ENCODE measurements at places on chromosomes 1 and 21.

GRCh38 chr1:71043065-71043464 is 4.6 kb downstream of the PTGER3 start:
- no peak for DNase-seq

GRCh38 chr1:244080343-244080929 is 29.4 kb downstream of the ZBTB18 start:
- no peak for DNase-seq

DNA sequence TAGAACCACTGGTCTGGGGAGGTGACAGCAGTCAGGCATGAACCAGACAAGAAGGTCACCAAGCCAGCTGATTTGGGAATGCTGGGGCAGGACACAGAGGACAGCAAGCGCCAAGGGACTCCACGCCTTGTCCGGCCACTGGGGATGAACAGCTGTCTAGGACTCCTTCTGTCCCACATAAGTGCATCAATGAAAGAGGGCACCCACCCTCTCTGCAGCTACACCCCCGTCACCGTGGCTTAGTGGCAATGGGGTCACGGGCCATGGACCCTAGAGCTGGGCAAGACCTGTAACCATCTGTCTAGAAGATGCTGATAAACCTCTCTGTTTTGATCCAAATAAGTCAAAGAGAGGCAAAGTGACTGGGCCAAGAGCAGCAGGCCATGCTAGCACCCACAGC is 16.8 kb downstream of the UBE2G2 start:
- no peak for DNase-seq

DNA sequence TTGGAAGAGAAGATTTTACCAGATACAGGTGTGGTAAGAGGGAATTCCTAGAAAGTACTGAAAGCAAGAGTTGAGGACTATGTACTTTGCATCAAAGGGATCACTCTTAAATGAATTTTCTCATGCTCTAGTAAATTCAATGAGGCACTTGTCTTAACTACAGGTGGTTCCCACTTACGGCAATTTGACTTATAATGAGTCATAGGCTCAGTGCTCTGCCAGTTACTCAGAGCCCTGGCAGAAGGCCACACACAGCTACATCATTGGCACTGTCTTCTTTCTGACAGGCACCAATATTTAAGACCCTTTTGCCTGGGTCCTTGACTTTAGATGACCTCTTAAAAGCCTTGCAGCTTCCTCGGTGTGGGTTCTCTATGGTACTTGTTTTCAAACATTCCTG is 15.9 kb upstream of the ADAMTS5 start:
- DNase-seq, result no peak

DNA sequence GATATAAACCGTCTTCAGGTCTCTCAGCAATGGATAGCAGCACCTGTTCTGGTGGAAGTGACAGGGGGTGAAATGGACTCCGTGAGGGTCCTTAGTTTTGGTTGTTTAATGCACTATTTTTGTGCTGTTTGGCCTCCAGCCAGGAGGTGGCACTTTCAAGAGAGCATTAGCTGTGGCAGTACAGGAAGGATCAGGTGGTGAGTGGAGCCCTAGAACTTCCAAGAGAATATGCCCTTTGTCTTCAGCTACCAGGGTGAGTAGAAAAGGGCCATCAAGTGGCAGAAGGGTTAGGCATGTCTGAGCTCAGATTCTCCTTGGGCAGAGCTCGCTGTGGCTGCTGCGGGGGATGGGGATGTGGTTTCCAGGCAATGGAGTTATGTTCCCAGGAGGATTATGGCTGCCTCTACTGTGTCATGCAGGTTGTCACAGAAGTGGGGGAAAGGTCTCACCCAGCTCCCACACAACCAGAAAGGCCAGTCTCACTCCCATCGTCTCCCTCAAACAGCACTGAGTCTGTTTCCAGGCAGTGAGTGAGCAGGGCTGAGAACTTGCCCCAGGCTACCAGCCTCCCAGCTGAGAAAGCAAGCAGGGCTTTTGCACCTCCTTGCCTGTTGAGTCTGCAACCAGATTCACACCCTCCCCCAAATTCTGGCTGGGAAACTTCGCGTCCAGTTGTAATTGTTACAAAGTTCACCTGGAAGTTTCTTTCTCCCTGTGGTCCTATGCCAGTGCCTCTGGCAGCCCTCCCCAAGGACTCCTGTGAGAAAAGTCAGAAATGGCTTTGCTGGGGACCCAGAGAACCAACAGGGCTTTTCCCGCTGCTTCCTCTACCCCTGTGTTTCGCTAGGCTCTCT is 39.1 kb upstream of the TTLL7 start:
- DNase-seq, result no peak

DNA sequence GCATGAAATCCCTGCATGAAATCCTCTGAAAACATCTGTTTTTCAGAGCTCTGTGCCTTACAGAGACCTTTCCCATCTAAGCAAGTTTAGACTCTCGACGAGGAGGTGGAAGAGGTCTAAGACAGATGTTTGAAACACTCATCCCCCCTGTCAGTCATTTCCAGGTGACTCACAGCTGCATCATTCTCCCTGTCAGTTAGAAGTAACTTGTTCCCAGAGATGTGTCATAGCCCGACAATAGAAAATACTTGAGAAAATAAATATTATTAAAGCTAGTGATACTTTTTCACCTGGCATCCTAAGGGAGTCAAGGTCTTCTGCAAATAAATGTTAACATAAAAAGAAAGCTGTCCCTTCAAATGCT is 41.6 kb upstream of the SEC16B start:
- DNase-seq, result no peak

- no peak for DNase-seq
Observed at GRCh38 chr1:101170506-101171050, 66.2 kb upstream of the S1PR1 start.

DNA sequence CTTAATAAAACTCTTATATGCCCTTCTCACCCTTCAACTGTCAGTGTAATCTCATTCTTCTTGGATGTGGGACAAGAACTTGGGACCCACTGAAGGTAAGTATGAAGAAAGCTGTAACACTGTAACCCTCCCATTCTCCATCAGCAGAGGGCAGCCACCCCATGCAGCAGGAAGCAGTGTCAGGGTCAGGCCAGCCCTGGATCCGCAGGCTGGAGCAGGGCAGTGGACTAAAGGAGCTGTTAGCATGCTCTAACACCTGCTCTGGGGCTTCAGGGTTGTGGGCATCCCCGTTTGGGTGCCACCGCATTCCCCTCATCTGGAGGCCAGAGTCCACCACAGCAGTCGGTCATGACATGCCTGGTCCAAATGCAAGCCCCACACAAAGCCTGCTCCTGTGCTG is 156.5 kb downstream of the HIVEP3 start:
- DNase-seq, result no peak

DNA sequence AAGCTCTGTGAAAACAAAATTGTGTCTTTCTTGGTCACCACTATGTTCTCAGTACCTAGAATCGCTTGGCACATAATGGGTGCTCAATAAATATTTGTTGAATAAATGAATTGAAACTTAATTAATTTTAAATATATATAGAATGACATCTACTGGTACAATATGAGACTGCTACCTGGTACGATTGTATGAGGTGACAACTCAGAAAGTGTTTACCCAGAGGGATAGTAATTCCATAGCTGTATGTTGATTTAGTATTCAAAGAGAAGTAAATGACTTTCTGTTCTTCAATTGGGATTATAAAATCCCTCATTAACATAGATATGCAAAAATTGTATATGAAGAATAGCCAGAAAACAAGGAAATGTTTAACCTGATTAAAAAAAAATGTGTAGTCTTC is 128.7 kb downstream of the RPS6KC1 start:
- DNase-seq, result no peak

GRCh38 chr21:40769231-40769630 is 77.7 kb downstream of the DSCAM start:
- no peak for DNase-seq

Data from common myeloid progenitor, CD34-positive (primary cell).